Stimulated activated CD8-positive, alpha-beta memory T cell treated with anti-CD3 and anti-CD28 coated beads, Interleukin-15, amount 100 ng/mL, for 24 hours (primary cell): ENCODE measurements at places on chromosomes 7 and 10.

- no peak for DNase-seq
Measured at GRCh38 chr7:69962186-69963065, 364.2 kb downstream of the AUTS2 start.

GRCh38 chr10:59240582-59241183, 64.2 kb downstream of the PHYHIPL start:
- no peak for DNase-seq

DNA sequence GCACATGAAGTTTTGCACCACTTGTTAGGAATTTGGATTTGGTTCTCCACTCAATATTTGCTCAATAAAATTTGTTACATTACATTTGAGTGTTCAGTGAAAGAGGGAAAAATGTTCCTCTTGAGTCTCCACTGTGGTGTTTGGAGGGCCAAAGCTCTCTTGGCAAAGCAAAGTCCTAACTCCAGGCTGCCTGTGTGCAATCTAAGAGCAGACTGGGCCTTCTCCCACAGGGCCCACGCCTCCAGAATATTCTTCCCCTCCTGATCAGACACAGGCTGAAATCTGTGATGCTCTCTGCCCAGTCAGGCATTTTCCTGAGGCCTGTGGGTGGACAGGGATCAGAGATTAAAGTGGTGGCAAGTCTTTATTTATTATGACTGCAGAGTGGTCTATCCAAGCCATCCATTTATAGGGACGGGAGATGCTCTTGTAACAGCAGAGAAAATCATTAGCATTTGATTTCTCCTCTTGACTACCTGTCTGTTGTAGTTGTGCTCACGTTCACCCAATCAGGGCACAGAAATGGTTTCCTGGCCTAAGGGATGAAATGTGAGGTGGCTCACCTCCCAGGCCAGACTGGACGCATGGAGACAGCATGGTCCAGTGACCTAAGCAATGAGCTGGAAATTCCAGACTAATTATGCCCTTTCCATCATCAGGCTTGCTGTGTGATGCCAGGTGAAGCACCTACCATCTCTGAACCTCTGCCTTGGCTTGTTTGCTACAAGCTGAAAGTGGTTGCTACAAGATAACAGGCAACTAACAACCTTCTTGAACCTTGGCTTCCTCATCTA, 147.1 kb upstream of the NRBF2 start:
- DNase-seq: no peak

- no peak for DNase-seq
Measured at GRCh38 chr7:25329815-25330214, 101.5 kb upstream of the NPVF start.

DNA sequence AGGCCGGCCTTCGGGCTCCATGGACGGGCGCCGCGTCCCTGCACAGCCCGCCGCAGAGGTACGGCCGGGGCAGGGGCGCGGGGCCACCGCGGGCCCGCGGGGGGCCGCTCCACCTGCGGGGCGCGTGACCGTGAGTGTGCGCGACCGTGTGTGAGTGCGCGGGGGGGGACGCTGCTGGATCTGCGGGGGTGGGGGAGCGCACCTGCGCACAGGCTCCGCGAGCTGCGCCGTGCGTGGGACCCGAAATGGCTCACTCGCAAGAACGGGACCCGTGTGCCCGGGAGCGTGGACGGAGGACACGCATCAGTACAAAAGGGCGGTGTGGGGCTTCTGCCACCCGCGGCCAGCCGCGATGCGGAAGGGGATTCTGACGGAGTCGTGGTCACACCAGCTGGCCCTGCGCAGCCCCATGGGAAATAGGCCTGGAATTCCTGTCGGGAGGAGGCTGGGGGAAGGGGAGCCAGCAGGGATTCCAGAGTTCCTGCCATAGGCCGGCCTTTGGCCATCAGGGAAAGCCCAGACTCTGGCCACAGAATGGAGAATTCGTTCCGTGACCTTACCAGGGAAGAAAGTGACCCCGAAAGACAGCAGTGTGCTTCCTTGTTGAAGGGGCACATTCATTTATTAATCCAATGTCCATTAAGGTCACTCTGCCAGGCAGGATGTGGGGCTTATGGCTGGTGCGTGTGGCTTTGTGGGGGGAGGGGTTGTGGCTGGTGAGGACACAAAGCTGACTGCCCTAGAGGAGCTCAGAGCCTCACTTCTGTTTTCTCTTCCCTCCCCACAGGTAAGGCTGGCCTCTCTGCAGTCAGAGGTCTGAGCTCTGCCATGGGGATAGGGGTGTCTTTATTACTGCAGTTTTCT, 494 bp downstream of the REPIN1 start:
- peak; percentile 22 for DNase-seq

DNA sequence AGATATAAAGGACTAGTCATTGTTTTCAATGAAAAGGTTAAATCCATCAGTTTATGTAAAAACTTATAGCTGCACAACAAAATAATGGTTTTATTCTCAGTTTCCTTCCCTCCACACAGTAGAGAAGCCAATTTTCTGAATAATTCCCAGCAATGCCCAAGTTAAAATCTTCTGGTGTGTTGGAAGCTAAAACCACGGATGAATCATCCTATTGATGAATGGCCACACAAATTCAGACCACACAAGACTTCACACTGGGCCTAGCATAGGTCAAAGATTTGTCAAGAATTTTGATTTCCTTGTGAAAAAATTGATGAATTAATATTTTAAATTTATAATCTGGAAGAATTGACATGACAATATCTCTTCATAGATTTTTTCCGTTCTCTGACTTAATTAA, 617.6 kb downstream of the INHBA start:
- no peak for DNase-seq

GRCh38 chr10:24850727-24851296, 101.6 kb downstream of the PRTFDC1 start:
- no peak for DNase-seq

GRCh38 chr7:147376192-147376591, 1214.4 kb upstream of the C7orf33 start:
- no peak for DNase-seq

DNA sequence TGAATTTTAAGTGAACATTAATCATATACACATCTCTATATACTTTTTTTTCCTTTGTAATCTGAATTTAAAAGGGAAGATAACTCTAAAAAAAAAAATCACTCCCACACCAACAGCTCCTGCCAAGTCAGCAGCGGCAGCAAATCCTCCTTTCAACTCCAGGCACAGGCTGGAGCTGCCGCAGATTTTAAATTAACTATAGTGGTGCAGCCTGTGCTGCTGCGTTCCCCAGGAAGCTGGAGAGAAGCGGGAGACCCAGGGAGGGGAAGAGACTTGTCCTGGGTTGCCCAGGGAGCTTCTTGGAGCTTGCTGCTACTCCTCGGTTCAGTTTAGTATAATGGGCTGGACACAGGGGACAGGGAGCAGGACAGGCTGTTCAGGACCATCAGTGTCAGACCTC, 32.6 kb upstream of the HSPB1 start:
- no peak for DNase-seq

DNA sequence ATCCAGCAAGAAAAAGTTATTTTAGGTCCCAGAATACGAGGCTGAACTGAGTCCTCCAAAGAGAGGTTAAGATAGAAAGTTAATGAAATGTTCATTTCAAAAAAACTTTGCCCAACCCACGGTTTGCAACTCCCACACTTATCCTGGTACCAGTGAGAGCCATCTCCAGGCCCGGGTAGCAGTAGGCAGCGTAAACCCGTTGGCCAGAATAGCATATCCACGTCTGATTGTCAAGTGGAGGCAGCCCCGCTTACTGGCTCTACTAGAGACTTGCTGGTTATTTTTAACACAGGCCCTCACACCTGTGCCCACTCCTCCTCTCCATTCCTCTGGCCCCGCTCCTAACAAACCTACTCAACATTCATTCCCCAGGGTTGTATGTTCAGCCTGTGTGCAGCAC, 109.7 kb downstream of the HIP1 start:
- DNase-seq: no peak

DNA sequence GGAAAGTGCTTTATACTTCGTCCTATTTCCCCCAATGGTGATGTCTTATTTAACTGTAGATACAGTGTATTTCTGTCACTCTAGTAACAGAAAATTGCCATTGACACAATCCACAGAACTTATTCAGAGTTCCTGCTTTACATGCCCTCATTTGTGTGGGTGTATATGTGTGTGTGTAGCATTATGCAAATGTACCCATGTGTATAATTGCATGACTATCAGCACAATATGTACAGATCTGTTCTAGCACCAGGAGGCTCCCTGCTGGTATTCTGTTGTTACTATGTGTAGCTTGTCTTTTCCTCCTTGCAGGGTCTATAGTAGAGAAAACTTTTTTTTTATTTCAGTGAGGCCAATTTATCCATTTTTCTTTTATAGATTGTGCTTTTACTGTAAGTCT, 16.5 kb downstream of the CYP3A43 start:
- DNase-seq: no peak

DNA sequence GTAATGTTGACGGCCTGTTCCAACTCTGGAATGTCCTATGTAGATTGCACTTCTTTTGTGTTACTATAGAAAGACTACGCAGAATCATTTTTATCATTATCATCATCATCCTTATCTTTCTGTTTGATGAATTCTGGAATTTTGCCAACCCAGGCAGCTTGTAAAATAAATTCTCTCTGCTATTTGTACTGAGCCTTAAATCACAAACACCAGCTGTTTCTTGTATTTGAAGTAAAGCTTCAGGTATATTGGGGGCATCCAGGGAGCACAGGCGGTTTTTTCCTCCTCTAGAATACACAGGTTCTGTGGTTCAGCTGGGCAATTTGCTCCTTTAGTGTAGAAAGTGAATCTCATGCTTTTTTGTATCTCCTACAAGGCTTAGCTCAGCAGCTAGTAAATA, 14.9 kb upstream of the CPA5 start:
- no peak for DNase-seq

- no peak for DNase-seq
Measured at GRCh38 chr7:39741942-39742623, 118.7 kb downstream of the RALA start.

GRCh38 chr7:66187905-66188304, 17.2 kb upstream of the TPST1 start:
- DNase-seq: no peak

GRCh38 chr10:391305-391704, 256.1 kb downstream of the ZMYND11 start:
- no peak for DNase-seq
